ENCODE measurements at places on chromosomes 1 and 21.

DNA sequence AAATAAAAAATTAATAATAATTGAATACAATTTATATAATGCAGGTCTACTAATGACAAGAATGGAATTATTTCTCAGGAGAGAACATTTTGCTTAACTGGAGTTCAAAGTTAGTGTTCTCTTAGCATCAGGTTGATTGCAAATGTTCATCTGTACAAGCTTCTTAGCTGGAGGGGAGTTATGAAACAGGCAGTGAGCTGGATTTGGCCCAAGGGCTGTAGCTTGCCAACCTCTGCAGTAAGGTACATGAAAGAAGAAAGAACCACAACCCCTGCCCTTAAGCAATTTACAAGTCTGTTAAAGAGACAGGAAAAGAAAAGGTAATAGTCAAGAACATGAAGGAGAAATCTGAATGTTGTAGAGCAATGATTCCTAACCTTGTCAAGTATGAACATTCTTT, 17.0 kb downstream of the LPGAT1 start:
- DNase-seq = no peak

GRCh38 chr1:13807209-13807608, 107.2 kb downstream of the PRDM2 start:
- no peak for DNase-seq

- no peak for DNase-seq
These were observed 158.9 kb upstream of the PROX1 start for GRCh38 chr1:213828867-213829266.

DNA sequence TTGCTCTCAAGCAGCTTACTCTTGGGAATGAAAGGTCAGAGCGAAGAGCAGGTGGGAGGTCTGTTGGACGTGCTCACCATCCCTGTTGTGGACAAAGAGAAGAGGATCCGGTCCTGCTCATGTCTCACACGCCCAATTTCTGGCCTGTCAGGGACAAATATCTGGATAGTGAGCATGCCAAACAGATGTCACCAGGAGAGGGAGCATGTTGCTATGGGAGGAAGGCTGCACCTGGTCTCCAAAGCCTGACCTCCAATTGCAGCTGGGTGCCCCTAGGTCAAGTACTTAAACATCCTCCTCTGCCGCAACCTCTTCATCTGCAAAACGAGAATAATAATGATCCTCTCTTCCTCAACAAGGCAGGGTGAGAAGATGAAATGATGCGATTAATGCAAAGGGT, 53.4 kb downstream of the DMRTA2 start:
- DNase-seq = no peak

DNA sequence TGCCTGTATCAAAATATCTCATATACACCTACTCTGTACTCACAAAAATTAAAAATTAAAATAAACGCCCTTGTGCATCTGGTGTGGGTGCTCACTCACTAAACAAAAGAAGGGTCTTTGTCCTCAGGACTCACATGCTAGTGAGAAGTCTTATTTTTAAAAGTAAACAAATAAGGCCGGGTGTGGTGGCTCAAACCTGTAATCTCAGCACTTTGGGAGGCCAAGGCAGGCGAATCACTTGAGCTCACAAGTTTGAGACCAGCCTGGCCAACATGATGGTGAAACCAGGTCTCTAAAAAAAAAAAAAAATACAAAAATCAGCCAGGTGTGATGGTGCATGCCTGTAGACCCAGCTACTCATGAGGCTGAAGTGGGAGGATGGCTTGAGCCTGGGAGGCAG, 51.5 kb downstream of the BCAR3 start:
- DNase-seq = no peak

- DNase-seq = peak; percentile 59
These were observed 892 bp downstream of the TYW3 start for GRCh38 chr1:74733604-74734484.

DNA sequence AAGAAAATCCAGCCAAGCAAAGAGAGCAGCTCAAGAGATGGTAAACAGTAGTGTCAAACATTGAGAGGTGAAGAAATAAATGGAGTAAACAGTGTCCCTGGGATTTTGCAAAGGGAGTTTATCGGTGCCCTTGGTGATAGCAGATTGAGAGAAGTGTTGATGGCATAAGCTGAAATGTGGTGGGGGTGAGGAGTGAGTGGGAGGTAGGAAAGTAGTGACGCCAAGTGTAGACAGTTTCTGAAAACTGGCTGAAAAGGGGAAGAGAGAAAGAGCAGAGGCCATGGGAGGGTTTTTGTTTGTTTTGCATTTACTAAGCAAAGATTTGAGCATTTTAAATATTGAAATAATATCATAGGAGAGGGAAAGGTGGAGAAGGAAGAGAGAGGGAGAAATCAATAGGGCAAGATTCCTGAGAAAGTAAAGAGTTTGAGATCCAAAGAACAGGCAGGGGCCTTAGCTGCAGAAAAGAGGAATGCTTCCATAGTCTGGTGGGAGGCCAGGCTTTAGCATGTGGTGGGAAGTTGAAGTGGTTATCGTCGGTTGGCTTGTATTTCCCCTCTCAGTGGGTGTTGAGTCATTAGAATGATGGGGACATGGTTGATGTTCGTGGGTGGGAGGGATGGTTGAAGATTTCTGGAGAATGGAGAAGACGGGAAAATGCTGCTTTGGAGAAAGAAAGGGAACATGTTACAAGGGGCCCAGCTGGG, 26.8 kb upstream of the RASAL2 start:
- no peak for DNase-seq

DNA sequence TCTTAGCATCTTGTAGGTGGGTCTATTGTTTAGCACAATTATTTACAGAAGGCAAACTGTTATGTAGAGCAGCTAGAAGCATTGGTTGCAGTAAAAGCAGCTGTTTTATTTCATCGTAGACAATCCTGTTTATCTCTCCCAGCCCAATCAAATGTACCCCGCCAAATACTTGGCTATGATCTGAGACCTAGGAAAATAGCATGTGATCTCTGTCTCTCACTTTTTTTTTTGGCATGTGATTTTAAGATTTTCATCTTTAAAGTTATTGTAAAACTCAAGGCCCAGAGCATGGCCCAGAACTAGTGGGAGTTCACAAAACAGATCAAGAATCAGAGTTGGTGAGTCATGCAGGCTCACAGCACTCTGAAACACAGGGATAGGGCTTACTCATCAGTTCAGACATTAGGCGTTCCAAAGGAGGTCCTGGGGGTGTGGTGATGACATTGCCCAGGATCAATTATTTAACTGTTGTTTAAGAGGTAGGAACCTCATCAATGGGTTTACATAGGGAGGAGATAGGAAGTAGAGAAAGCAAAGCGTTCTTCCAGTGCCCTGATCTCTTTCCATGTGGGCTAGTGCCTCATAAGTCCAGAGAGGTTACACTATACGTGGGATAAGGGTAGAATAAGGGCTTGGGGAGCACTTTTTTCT, 40.2 kb downstream of the TBX19 start:
- DNase-seq = no peak

DNA sequence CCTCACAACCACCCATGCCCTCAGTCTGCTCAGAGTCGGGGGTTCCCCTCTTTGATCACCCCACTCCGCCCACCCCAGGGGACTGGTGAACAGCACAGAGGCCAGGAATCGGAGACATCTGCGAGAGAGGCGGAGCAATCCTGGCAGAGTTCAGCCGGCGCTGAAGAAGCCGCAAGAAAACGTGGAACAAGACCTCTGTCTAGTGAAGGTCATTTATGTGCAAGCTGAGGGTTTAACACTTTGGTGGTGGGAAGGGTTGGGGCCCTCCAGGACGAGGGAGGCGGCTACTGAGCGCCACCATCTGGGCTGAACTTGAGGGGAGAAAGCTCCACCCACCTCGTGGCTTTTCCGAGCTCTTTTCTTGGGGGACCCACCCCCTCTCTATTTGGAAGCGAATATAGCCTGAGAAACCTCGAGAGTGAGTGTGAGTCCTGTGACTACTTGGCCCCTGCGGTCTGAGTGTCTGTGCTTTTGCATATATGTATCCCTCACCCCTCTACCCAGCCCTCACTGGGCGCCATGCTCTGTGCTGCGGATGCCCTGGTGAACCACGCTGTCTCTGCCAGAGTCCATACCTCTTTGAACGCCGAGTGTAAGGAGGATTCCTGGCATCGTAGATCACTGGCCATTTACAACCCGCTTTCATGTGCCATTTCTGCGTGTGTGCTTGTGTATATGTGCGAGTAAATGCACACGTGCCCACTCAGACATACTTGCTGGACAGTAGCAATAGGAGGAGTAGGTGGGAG, 1.2 kb upstream of the EPHA10 start:
- peak; percentile 35 for DNase-seq
